Astrocyte (in vitro differentiated cells and primary cell): ENCODE measurements at places on chromosomes 6 and 20.
A peak's percentile ranks its signal among the peaks of the same experiment; 100 is the strongest.

DNA sequence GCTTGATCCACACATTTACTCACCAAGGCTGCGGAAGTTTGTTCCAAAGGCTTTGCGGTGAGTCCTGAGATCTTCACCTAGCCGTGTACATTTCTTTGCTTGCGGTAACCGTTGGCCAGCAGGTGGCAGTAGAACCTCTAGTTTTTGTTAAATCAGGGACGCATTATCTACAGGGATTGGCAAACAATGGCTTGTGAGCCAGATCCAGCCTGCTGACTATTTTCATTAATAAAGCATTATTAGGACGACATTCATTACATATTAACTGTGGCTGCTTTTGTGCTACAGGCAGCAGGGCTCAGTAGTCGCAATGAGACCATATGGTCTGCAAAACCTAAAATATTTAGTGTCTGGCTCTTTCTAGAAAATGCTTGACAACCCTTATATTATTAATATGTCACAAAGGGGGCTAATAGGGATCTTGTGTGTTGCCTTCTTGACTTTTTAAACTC lies 174.1 kb downstream of the DOK5 start:
- DNase-seq: peak; percentile 53

DNA sequence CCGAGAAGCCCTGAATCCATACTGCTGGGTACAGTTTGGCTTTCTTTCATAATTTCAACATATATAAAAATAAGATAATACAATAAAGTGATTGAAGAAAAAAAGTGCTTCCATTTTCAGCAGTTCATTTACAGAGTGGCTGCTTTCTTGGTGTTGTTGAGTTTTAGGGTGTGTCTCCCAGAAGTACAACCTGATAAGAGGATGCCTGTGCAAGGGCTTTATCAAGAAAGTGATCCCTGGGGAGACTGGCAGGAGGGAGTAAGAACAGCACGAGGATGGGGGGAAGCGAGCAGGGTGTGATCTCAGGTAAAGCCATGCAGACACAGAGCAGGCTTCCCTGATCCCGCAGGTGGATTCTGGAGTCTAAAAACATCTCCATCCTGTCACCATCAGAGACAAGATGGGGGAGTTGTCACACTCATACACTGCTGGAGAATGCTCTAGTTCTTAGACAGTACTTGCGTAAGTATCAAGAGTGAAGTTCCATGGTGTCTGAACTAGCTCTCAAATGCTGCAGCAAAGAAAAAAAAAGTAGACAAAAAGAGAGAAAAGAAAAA lies 395.9 kb downstream of the CDH26 start:
- DNase-seq: no peak

DNA sequence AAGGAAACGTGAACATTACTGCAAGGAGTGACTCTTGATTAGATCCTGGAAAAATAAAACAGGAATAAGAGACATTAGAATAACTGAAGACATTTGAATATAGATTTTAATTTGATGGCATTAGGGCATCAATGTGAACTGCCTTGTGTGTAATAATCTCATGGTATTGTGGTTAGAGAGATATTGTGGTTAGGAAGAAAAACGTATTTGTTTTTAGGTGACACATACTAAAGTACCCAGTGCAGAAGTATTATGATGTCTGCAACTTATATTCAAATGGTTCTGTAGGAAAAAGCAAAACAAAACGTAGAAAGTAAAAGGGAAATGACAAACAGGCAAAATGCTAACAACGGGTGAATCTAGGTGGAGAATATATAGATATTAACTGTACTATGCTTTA lies 65.9 kb upstream of the OGFRL1 start:
- no peak for DNase-seq

DNA sequence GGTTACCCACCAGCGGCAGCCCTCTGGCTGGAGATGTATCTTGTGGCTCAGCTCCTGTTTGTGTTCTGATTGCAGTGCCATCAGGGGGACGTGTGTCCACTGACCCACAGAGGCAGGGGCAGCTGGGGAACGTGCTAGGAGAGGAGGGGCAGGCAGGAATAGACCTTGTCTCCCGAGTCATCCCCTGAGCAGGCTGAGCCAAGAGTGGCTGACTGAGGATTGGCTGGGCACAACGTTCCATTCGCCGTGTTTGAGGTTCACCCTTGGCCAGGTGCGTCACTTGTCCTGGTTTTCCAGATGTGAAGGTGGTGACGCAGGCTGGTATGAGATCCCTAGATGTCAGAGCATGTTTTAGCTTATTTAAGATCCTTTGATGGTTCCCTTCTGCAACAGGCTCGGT lies 57.7 kb downstream of the ADNP start:
- DNase-seq: no peak

DNA sequence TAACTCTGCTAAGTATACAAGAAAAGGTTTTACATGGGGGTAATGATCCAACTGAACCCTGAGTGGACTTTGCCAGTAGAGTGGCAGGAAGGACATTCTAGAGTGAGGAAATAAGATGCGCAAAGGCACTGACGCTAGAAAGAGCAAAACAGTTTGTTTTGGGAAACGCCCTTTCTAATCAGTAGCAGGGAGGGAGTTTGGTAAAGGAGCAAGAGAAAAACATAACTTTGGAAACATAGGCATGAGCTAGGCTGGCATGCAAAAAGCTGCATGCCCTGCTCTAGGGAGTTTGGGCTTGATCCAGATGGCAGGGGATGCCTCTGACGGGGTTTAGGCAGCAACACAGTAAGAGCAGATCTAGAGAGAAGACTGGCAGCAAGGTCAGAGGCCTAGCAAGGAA lies 135.2 kb downstream of the DST start:
- DNase-seq: no peak

GRCh38 chr6:128495536-128496333 lies 24.7 kb downstream of the PTPRK start:
- no peak for DNase-seq

DNA sequence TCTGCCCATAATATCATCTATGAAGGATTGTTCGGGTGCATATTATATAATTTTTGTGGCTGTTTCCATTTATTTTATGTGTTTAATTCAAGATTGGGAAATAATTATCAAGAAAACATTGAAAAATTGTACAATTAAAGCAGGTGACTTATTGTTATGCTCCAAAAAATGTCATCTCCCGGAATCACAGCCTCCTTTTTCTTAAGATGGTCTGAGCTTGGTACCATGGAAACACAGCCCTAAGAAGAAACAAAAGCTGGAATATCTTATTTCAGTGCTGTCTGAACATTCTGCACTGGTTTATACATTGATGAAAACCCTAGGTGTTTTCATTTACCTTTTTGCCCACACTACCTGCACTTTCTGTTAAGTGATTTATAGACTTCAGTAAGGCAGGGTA lies 367.2 kb downstream of the ARHGAP18 start:
- DNase-seq: no peak
